Activated naive CD4-positive, alpha-beta T cell treated with anti-CD3 and anti-CD28 coated beads, Interleukin-2, amount 10 ng/mL, durations not matched to agents 5 hours and 36 hours (primary cell): ENCODE measurements at places on chromosomes 2 and 18. TPM values are rescaled to one million over a fixed set of nuclear protein-coding genes. Genes with fewer than 3 reads are reported as not detected.

Gene MATN3
- total RNA-seq: not detected

Gene MAL
- total RNA-seq: 354 TPM

Gene CTAGE1
- total RNA-seq: not detected

Gene SERPINB3
- total RNA-seq: not detected

Gene TMEM247
- total RNA-seq: not detected

Gene PJVK
- 2.2 TPM for total RNA-seq

Gene POMC
- 2.8 TPM for total RNA-seq

Gene MERTK
- 0.13 TPM for total RNA-seq

Gene DNAH6
- total RNA-seq: 0.53 TPM

Gene SLC4A5
- 2.8 TPM for total RNA-seq

Gene LOXL3
- 0.10 TPM for total RNA-seq

Gene ABCG8
- not detected for total RNA-seq

Gene KIF5C
- total RNA-seq: 4.8 TPM

Gene MOGAT1
- not detected for total RNA-seq

Gene RGPD3
- 0.19 TPM for total RNA-seq

Gene ZNF892
- total RNA-seq: 3.3 TPM

Gene SLC5A7
- not detected for total RNA-seq

Gene NEB
- 0.58 TPM for total RNA-seq

Gene HOXD4
- not detected for total RNA-seq

Gene CPO
- not detected for total RNA-seq

Gene PLA2R1
- total RNA-seq: not detected

Gene SMCHD1
- total RNA-seq: 174 TPM

Gene COL6A3
- total RNA-seq: 0.45 TPM

Gene MALL
- total RNA-seq: not detected

Gene SPC25
- total RNA-seq: 34.3 TPM

Gene GGCX
- 18.1 TPM for total RNA-seq

Gene SMIM21
- total RNA-seq: not detected

Gene STAT4
- total RNA-seq: 166 TPM

Gene RETREG2
- total RNA-seq: 106 TPM

Gene RNU2-63P
- 13.6 TPM for total RNA-seq

Gene NBAS
- 36.4 TPM for total RNA-seq

Gene CCDC141
- total RNA-seq: 11.4 TPM

Gene ANTXR1
- total RNA-seq: 0.12 TPM

Gene MC2R
- not detected for total RNA-seq

Gene IGFBP2
- total RNA-seq: 36.2 TPM

Gene OTOS
- not detected for total RNA-seq

Gene FN1
- total RNA-seq: 3.0 TPM

Gene HRH4
- 0.17 TPM for total RNA-seq

Gene CD8B2
- 0.08 TPM for total RNA-seq

Gene FAM228B
- 8.8 TPM for total RNA-seq

Gene GAL3ST2
- total RNA-seq: not detected

Gene DUSP19
- 0.73 TPM for total RNA-seq

Gene SERPINB11
- not detected for total RNA-seq

Gene GRHL1
- 0.36 TPM for total RNA-seq

Gene LTBP1
- 0.58 TPM for total RNA-seq

Gene APLF
- 3.5 TPM for total RNA-seq

Gene CHRNA1
- total RNA-seq: not detected

Gene CACNB4
- total RNA-seq: 0.10 TPM

Gene MROH2A
- not detected for total RNA-seq

Gene EVA1A
- total RNA-seq: not detected

Gene C2orf80
- total RNA-seq: not detected

Gene PLEKHH2
- 0.53 TPM for total RNA-seq

Gene MOCOS
- total RNA-seq: 0.18 TPM

Gene CMPK2
- 20.6 TPM for total RNA-seq

Gene DSG4
- not detected for total RNA-seq

Gene MARS2
- total RNA-seq: 11.1 TPM

Gene B3GNT7
- not detected for total RNA-seq

Gene NT5DC4
- total RNA-seq: not detected
